RPMI7951 (cell line): ENCODE measurements at places on chromosomes 16 and 17.
A peak's percentile ranks its signal among the peaks of the same experiment; 100 is the strongest.

GRCh38 chr17:2170023-2170422 is 115.1 kb downstream of the HIC1 start:
- DNase-seq, result no peak

- DNase-seq, result no peak
Observed at GRCh38 chr16:80208015-80208414, 332.8 kb upstream of the DYNLRB2 start.

DNA sequence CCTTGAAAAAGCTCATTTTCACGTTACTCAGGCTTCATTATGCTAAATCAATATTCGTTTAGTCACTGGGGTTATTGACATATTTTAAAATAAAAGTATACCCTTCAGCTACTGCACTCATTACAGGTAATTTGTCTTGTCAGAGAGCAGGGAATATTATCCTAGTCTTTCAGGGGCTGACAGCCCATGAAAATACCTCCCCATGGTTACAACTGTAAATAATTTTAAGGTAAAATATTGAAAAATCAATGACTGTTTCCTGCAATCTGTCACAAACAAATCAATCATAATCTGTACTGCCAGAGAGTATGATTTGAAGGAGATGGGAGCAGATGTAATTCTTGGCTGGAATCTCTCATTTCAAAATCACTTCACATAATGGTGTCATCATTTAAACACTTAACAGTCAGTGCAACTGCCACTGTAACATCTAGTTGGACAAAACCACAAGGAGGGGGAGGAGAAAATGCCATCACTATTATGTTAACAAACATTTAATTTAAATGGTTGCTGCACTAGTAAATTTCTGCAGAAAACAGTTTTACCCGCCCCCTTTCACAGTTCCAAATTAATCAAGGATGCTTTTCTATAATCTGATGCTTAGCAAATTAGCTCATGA is 9.3 kb upstream of the IRX5 start:
- DNase-seq, result peak; percentile 42

GRCh38 chr16:51982715-51983680 is 563.9 kb downstream of the TOX3 start:
- peak; percentile 63 for DNase-seq

DNA sequence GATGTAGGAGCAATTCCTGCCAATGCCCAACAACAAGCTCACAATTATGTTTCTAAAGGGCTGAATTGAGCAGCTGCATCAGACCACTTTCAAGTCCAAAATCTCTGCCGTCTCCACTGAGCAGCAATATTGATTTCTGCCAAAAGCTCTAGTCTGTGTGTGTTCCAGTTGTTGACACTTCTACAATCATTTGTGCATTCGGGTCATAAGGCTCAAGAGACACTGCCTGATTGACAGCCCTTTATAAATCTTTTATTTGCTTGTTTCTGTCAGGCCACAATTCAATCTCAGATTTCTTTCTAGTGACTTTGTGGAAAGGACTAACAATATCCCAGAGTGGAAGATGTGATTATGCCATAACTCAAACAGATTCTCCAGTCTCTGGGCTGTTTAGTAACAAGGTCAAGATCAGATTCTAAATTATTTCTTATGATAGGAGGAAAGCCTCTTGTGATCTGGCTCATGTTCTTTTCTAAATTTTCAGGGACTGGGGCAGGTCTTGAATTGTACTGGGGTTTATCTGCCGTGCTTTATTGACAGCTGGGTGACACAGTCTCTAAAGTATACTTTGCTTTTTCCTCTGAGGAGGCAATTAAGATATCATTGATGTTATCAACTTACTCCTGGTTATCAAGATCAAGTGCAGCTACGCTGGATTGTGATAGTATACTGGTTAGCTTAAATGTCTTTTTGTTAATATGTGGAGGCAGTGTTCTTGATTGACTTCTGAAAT is 377.1 kb downstream of the CNTNAP4 start:
- DNase-seq, result no peak

DNA sequence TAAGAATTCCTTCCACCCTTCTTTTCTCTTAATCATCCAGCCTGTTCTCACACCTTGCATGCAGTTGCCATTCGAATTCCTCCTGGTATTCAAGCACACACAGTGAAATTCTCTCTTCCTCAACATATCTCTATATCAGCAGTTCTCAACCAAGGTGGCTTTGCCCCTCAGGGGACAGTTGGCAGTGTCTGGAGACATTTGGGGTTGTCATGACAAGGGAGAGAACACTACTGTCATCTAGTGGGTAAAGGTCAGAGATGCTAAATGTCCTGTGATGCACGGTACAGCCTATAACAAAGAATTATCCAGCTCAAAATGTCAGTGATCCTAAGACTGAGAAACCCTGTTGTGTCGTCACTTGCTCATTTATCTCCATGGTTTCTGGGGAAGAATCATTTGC is 94.8 kb upstream of the CPHXL start:
- no peak for DNase-seq
